Fibroblast of upper back skin (primary cell): ENCODE measurements at places on chromosomes 2 and 18.

- DNase-seq = no peak
Observed at GRCh38 chr18:80126797-80127196, 17.7 kb downstream of the ADNP2 start.

DNA sequence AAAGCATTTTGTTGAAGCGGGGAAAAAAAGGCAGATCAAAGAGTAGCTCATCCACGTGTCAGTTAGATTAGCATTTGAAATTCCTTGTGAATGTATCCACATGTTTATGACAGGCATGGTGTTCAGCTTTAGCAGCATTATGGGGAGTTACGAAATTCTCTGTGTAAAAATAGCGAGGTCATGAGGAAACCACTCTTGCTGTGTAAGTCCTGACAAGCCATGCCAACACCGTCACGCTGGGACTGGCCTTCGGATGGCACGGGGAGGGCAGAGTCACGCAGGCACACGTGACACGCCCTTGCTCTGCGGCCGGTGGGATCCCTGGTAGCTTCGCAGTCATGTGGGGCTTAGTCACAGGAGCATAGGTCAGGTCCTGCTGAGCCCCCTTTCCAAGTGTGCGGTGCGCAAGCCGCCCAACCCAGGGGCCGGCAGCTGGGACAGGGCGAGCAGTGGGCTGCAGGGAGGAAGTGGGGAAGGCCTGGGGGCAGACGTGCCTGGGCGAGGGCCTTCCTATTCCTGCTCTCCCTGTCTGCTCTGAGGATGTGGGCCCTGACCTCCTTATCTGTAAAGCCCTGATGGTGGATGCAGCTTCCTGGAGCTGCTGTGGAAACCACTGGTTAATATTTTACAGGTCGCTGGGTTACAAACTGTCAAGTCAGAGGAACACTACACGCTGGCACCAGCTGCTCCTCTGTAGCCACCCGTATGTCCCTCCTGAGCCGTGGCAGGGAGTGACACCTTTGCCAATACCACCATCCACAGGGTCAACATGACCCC is 18.0 kb downstream of the MBP start:
- peak; percentile 71 for DNase-seq

- no peak for DNase-seq
Observed at GRCh38 chr2:70696142-70696541, 71.9 kb downstream of the ADD2 start.

- peak; percentile 21 for DNase-seq
Observed at GRCh38 chr2:182503886-182504285, 77.0 kb upstream of the PDE1A start.

DNA sequence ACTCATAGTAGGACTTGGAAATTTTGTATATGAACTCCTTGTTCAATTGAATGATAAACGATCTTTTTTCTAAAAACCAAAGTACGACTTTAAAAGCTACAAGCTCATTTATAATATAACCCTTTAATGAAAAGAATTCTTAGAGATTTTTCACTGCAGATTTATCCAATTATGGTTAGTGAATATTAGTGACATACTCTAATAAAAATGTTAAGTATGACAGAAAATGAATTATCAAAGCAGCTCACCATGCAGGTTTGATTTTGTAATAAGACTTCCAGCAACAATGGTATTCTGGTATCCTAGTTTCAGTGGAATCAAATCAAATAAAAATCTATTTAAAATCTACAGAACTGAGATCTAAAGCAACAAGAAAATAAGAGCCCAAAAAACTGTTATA is 38.5 kb downstream of the PRPF40A start:
- peak; percentile 25 for DNase-seq

DNA sequence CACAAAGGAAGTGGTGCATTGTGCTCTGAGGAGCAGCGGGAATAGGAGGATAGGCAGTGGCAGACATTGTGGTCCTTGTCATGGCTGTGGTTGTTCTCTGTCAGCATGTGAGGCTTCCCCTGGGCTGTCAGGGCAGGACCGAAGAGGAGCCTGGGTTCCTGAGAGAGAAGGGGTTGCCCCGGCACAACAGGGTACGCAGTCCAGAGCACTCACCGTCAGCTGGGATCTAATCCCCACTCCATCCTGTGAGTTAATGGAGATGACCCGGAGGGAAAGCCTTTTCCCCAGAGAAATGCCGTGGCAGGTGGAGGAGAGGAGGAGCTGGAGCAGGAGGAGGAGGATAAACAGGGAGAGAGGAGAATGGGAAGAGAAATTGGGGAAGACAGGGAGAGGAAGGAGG is 396.7 kb upstream of the HS6ST1 start:
- no peak for DNase-seq

DNA sequence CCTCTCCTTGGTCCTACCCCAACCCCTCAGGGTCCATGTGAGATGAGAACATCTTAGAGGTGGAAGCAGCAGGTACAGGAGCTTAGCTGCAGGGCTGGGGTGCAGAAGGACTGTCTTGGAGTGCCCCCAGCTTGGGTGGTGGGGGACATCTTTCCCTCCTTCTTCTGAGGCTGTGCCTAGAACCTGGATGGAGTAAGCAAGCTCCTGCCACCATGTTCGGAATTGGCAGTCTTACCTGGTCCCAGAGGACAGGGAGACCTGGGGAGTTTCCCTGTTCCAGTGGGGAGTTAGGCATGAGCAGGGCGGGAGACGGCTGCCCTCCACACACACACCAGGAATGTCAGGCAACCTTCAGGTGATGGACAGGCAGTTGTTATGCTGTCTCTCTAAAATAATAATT is 131.0 kb upstream of the COPS8 start:
- DNase-seq = no peak
